ENCODE measurements at places on chromosomes 2 and 18.
A peak's percentile ranks its signal among the peaks of the same experiment; 100 is the strongest.

- no peak for DNase-seq
Measured at GRCh38 chr2:31192851-31193392, 24.4 kb downstream of the CAPN14 start.

DNA sequence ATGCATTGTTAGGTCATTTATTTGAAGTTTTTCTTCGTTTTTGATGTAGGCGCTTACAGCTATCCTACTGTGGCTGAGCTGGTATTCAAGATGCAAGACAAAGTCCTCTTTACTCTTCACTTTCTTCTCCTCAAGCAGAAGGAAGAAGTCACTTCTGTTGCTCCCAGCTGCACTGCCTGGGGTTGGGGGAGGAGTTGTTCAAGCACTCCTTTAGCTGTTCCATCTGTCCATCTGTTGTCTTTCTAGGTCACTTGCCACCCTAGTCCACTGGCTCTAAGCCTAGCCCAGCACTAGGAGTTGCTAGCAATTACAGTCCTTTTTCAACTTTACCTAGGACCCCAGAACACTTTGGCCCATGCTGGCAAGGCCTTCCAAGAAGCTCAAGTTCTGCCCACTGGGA is 200.6 kb upstream of the RBMS1 start:
- DNase-seq, result no peak

GRCh38 chr2:236341721-236342120 is 77.5 kb upstream of the ASB18 start:
- DNase-seq, result no peak

DNA sequence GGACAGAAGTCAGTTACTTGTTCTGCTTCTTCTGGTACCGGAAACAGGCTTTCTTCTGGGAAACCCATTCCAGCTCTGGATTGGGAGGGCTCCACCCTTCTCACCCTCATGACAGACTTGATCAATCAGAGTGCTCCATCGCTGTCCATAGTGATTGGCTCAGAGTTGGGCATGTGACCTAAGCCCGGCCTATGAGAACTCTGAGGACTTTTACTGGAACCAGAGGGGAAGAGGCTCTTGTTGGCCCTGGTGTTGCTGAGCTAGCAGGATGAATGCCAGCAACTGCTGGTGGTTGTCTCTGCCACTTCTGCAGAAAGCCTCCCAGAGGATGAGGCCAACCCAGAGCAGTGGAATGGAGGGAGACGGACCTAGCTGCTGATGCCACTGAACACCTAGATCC is 33.3 kb downstream of the TMEM37 start:
- no peak for DNase-seq

DNA sequence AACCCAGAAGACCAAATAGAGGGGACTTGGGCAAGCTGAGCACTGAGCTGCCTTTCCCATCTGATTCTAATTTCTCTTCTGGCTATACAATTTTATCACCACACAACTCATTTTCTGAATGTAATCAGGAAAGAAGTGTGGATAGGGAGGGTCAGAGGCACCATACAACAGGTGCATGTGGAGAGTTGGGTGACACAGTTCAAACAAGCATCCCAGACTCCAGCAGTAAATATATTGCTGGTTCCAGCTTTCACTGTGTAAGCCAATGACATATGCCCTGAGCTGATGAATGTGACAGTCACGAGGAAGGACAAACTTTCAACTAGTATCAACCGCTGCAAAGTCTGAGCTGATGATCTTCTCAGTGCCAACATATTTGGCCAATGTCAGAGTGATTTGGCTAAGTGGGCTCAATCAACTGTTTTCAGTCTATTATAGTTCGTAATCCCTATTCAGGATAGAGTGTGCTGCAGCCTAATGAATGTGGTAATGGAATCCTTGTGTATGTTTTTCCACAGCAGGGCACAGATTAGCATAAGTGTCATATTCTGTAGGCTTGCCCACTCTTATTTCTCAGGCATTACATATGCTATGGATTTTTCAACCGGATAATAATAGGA is 109.9 kb upstream of the MEIS1 start:
- DNase-seq, result no peak

GRCh38 chr18:34694591-34695165 is 15.4 kb upstream of the DTNA start:
- no peak for DNase-seq

DNA sequence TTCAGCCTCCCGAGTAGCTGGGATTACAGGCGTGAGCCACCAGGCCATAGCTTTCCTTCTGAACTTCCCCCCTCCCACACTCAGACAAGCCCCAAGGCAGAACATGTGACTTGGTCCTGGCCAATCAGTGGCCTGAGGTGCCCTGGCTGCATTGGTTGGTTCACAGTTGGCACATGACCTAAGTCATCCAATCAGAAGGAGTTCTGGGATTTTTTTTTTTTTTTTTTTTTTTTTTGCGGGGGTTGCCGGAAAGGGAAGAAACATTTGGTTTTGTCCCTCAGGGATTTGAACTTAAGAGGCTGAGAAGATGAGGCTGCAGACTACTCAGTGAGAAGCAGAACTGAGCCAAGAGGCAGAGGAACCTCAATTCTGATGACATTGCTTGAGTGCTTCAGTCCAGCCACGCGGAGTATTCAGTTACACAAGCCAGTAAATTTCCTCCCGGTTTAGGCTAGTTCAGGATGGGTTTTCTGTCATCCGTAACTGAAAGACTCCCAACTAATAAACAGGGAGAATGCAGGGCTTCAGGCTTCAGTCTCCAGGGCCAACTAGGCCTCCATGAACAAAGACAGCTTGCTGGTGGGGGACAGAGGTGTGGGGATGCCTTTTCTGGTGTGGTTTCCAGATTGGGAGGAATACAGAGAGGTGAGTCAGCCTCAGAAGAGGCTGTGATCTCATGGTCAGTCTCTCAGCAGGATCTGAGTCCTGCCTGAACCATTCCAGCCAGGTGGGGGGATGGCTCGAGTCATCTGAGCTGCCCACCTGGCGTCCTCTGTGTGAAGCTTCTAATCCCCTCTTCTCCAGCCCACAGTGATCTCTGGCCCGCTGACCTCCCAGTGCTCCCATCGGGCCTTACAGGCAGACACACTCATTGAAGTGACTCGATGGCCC is 9.2 kb downstream of the PTMA start:
- DNase-seq, result peak; percentile 56

DNA sequence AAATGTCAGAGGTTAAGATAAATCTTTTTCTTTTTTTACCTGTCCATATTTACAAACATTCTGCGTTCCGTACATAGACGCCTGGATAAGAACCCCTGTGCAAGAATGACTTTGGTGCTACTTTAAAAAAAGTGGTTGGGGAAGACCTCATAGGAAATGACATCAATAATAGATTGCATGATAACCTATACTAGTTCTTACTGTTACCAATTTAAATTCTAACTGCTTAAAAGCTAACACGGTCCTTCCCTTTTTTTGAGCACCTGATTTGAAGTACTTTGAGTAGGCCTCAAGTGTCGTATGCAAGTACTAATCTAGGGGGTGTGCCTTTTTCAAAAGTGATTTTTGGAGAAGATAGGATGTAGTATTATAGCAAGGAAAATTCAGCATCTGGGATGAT is 2.1 kb downstream of the SLC39A10 start:
- DNase-seq, result no peak

DNA sequence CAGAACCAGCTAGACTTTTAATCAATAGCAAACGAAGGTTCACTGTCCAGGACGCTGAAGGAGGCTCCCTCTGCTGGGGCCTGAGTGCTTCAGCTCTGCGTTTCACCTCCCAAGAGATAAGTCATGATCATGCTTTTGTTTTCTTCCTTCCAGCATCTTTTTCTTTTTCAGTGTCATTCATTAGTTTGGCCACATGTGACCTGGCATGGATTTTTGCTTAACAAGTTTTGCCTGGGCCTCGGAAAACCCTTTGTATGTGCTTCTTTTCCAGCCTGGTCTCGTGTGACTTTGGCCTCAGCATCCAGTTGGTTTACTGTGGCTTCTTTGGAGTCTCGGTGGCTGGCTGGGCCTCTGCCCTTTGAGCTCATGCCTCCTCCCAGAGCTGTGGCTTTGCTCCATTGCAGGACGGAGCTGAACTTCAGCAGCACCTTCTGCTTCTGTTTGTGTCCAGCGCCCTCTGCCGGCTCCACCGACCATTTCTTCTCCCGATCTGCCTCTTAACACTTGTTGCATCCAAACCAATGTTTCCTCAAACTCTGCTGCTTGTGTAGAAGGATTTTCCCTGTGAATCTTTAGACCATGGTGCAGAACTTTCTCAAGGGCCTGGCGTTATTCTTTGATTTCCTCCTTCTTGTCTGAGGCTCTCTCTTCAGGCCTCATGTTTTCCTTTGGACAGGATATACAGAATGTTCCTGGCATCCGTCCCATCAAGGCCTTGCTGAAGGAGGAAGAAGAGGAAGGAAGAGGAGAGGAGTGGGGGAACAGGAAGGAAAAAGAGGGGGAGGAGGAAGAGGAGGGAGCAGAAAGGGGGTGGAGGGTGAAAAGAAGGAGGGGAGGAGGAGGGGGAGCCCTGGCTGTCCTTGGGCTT is 23.6 kb upstream of the HES6 start:
- DNase-seq, result peak; percentile 79

DNA sequence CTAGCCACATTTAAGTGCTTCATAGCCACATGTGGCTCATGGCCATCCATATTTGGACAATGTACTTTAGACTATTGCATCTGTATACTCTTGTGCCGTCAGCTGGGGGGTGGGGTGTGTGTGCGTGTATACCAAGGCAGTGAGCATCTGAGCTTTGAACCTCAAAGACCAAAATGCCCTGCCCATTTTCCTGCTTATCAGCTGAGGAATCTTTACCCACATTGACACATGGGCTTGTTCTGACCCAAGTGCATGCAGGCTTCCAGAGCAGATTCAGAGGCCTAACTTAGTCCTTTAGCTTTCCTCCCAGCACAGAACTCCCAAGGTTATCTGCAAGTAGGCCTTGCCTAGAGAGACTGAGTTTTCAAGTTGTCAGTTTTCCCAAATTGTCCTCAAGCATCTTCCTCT is 11.1 kb upstream of the MOCOS start:
- DNase-seq, result no peak

GRCh38 chr18:72833471-72833870 is 34.3 kb downstream of the NETO1 start:
- DNase-seq, result no peak

Data from NT2/D1 (cell line).